ENCODE measurements at places on chromosomes 1 and 21. TPM values are rescaled to one million over a fixed set of nuclear protein-coding genes. Genes with fewer than 3 reads are reported as not detected.

GRCh38 chr1:30411206-30411605 is 312.2 kb downstream of the MATN1 start:
- no peak for DNase-seq

- DNase-seq, result no peak
Observed at GRCh38 chr1:206732992-206733391, 37.6 kb upstream of the IL19 start.

DNA sequence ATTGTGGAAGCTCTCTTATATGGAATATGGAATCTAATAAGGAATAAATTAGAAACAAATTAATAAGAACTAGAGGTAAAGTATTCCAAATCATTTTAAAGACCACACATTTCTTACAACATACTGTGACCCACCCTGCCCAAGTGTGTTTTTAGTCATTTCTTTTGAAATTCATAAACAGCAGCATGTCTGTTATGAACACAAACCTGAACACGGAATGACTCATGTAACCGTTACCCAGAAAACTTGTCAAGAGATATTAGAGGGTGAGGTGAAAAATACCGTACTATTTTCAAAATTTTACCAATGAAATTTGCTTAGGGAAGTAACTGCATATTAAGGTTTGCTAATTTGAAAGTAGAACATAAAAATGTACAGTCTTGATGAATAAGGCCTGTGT is 48.4 kb downstream of the SNX7 start:
- DNase-seq, result no peak

DNA sequence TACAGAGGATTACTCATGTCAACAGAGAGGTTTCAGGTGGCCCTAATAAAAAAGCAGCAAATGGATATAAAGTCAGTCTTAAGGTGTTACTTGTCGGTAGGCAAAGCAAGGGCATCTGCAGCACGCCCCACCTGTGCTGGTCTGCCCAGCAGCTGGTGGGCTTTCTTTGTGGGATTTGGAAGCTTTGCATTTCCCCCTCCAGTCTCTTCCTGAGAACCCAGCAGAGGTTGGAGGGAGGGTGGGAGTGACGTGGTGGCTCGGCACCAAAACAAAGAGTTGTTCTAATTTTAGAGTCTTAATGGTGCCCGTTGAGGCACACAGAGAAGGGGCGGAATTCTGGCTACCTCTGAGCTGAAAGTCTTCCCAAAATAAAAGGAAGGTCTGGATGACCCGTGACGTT is 4.8 kb upstream of the PCBP3 start:
- no peak for DNase-seq

DNA sequence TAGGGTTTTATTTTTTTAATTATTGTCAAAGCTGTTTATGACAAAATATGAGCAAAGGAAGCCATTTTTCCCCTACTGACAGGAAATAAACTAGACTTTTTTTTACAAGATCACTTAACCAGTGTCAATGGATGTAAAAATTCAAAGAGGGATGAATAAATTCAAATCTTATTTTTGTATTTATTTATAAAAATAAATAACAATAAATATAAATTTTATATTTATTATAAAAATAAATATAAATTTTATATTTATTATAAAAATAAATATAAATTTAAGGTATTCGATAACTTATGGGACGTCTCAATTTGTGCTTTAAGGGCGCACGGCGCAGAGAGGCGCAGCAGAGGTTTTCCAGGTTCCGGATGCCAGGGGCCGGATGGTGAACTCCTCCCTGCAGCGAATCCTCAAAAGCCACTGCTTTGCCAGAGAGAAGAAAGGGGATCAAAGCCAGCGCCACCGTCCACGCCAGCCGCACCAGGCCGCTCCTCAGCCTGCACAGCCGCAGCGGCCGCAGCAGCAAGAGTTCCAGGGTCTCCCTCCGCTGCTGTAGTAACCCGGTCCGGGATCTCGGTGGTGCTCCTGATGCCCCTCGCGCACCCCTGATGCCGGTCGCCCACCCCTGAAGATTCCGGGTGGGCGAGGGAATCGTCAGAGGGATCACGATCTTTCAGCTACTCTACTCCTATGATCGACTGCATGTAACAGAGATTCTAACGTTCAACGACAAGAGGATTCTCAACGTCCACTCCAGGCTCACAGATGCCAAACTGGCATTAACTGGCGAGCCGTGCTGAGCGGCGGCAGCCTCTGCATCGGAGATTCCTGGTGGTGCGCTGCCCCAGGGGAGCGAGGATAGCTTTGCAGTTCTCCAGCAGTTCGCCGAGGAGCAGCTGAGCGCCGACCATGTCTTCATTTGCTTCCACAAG is 28.5 kb upstream of the RLF start:
- DNase-seq, result no peak

- DNase-seq, result no peak
Observed at GRCh38 chr1:109094377-109094803, 3.8 kb downstream of the TMEM167B start.

- no peak for DNase-seq
Observed at GRCh38 chr1:185358957-185359356, 41.9 kb upstream of the IVNS1ABP start.

GRCh38 chr1:6348511-6349191 is 44.9 kb downstream of the ACOT7 start:
- DNase-seq, result no peak

GRCh38 chr1:45640293-45640692 is 16.4 kb upstream of the CCDC17 start:
- DNase-seq, result no peak

- no peak for DNase-seq
Observed at GRCh38 chr1:240021709-240022108, 70.0 kb upstream of the FMN2 start.

DNA sequence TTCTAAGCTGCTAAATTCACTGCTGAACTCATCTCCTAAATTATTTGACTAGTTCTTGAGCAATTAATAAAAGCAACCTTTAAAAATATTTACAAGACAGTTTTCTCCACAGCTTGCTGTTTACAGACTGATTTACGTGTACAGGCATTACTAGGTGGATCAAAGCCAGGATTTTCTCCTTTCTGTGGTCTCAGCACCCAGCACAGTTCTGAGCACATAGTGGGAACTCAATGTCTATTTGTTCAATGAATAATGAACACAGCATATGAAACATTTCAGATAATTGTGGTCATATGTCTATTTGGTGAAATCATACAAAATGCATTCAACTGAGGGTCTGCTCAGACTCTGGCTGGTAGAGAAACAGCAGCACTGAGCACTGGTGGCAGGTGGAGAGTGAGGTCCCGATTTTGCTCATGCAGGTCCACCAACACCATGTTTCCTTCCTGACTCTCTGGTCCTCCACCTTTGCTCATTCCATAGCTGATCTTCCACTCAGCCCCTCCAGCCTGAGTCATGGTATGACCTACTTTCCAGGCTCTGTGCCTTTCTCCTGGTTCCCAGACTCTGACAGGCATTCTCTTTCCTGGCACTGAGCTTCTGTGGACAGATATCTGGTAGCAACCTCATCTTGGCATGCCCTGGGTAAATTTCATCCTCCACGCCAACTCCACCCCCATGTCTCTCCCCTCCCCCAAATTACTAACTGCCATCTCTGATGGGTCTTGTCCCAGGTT is 311.3 kb downstream of the TGFB2 start:
- DNase-seq, result no peak

The NBPF14 gene
- total RNA-seq, result 17.8 TPM

The TCHH gene
- total RNA-seq, result 0.27 TPM

The SMCP gene
- not detected for total RNA-seq

The TNFRSF1B gene
- total RNA-seq, result 3.7 TPM

The APOBEC4 gene
- not detected for total RNA-seq

The TFAP2E gene
- 0.54 TPM for total RNA-seq

The GALE gene
- 11.9 TPM for total RNA-seq
